ENCODE measurements at places on chromosomes 11 and 22.

DNA sequence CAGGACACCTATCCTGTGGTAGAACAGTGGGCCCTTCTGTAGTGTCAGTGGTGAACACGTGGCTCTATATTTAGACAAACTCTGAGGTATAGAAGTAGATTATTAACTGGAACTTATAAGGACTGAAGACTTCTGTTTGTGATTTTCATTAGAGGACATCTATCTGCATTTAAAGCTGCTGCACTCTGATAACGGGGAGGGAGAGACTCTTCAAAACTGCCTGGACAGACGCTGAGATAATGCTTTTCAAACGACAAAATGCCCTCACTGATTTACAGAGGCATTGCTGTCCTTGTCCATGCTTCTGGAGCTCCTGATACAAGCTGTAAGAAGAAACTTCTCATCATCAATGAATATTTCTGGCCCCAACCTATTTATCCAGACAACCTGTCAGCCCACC, 425.2 kb downstream of the OPCML start:
- DNase-seq, result no peak

DNA sequence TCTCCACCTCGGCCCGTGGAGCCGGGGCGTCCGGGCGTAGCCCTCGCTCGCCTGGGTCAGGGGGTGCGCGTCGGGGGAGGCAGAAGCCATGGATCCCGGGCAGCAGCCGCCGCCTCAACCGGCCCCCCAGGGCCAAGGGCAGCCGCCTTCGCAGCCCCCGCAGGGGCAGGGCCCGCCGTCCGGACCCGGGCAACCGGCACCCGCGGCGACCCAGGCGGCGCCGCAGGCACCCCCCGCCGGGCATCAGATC, 439 bp downstream of the YAP1 start:
- DNase-seq, result no peak

- DNase-seq, result peak; percentile 95
These were observed at the start of the genes RPL27A and TRIM66 for GRCh38 chr11:8682303-8683114. Gene RPL27A, plus strand, starts transcription at chr11:8682792. Its CDS starts 22 bp downstream, at chr11:8682814. Gene TRIM66, minus strand, starts transcription at chr11:8682665. Its CDS starts 10,391 bp downstream, at chr11:8672274.

DNA sequence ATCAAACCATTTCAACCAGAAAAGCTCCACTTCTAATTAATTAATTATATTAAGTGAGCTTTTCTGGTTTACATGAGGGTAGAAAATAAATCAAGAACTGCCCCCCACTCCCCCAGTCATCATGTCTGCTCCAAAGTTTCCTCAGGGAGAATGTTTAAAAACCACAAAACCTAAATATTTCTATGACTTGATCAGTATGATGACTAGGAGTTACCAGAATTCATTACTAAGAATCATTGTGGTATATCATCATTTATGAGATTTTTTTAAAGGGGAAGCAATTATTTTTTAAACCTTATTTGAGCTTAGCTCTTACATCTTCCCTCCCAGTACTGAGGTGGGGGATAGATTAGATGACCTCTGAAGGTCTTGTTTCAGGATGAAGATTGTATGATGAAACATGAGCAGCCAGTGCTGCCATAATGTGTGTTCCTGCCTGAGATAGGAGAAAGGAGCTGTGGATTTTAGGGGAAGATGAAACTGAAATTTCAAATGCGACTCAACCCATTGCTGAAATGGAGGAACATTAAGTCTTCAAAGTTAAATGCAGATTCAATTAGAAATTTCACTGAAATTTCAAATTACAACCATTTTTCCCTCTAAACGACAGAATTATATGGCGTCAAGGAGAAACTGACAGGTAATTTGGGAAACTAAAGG, 401.3 kb upstream of the CADM1 start:
- DNase-seq, result no peak

GRCh38 chr11:46322759-46323158, 24.5 kb upstream of the DGKZ start:
- DNase-seq, result no peak

GRCh38 chr11:60701469-60701818, 2.0 kb downstream of the MS4A8 start:
- DNase-seq, result no peak

DNA sequence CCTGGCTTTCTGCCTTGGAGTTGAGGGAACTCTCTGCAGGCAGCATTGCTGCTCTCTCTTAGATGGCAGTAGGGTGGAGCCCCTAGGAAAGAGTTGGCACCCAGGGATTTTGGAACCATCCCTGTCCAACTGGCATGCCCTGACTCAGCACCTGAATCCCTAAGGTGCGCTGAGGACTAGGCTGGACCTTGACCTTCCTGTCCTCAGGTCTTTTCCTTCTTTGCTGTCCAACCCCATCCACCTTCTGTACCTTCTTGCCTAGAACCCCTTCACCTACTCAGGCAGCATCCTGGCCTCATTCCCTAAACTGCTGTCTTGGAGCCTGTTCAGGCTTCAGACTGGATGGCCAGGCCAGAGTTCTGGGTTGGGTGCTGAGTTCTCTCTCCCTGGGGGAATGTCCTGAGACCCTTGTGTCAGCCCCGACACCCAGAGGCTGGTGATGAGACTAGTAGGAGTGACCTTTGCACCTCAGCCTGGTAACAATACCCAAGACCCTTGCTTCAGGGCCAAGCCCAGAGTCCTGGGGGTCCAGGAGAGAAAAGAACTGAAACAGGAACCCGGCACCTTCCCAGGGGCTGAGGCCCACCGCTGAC, 2.5 kb upstream of the POLD4 start:
- no peak for DNase-seq
